Mammary microvascular endothelial cell (primary cell): ENCODE measurements at places on chromosomes 7 and 10. TPM values are rescaled to one million over a fixed set of nuclear protein-coding genes. Genes with fewer than 3 reads are reported as not detected.

Gene HPSE2
- under 0.01 and 0.05 TPM in 2 replicates for total RNA-seq

Gene MRPS16
- 58.8 and 64.5 TPM in 2 replicates for total RNA-seq

Gene GHRHR
- total RNA-seq: not detected in 2 replicates

Gene EGFR
- total RNA-seq: 3.1 and 3.5 TPM in 2 replicates

Gene KIF11
- total RNA-seq: 31.3 and 35.1 TPM in 2 replicates

Gene FAM25A
- total RNA-seq: not detected in 2 replicates

Gene TYW1B
- 0.33 and 0.79 TPM in 2 replicates for total RNA-seq

Gene FAM53B
- total RNA-seq: 18.8 and 19.7 TPM in 2 replicates

Gene SPDYE16
- 0.07 TPM in 1 of 2 replicates, not detected in the other for total RNA-seq

Gene NPVF
- not detected in 2 replicates for total RNA-seq

Gene SEMA3A
- 3.7 and 5.0 TPM in 2 replicates for total RNA-seq

Gene HNRNPF
- 219 and 227 TPM in 2 replicates for total RNA-seq

Gene CCL24
- total RNA-seq: not detected in 2 replicates

Gene DEPP1
- 32.3 and 40.5 TPM in 2 replicates for total RNA-seq

Gene ZNF804B
- total RNA-seq: not detected in 2 replicates

Gene FAM13C
- total RNA-seq: 0.20 and 0.73 TPM in 2 replicates

Gene DUS4L
- 9.7 and 11.1 TPM in 2 replicates for total RNA-seq

Gene SPDYE9
- total RNA-seq: not detected in 2 replicates

Gene HOXA4
- total RNA-seq: 6.2 and 8.8 TPM in 2 replicates

Gene FAM237B
- total RNA-seq: not detected in 2 replicates

Gene GDF10
- not detected in 2 replicates for total RNA-seq

Gene RNF32
- 0.07 and 0.39 TPM in 2 replicates for total RNA-seq

Gene VSTM4
- 0.34 and 0.40 TPM in 2 replicates for total RNA-seq

Gene ORC5
- total RNA-seq: 18.2 and 19.1 TPM in 2 replicates

Gene SFTPA1
- not detected in 2 replicates for total RNA-seq

Gene SPOCK2
- total RNA-seq: 0.53 and 1.2 TPM in 2 replicates
